ENCODE measurements at places on chromosomes 7 and 10.

DNA sequence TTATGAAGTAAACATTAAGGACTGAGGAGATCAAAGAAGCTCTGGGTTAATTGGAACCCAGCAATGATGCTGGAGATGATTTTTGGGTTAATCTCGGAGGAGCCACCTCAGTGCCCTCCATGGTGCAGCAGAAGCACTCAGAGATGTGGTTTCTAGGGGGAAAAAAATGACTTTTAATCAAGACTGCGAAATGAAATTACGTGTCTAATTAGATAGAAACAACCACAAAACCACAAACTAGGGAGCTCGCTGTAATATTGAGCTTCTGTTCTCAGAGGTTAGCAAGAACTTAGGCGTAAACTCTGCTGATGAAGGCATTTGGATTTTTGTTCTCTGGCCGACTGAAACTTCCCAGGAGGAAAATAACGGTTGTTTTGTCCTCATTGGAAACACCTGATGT lies 319.0 kb downstream of the GRID1 start:
- DNase-seq: no peak

- DNase-seq: no peak
Measured at GRCh38 chr10:117596706-117597105, 54.2 kb downstream of the EMX2 start.

GRCh38 chr10:96910488-96911395 lies 78.6 kb downstream of the LCOR start:
- no peak for DNase-seq

DNA sequence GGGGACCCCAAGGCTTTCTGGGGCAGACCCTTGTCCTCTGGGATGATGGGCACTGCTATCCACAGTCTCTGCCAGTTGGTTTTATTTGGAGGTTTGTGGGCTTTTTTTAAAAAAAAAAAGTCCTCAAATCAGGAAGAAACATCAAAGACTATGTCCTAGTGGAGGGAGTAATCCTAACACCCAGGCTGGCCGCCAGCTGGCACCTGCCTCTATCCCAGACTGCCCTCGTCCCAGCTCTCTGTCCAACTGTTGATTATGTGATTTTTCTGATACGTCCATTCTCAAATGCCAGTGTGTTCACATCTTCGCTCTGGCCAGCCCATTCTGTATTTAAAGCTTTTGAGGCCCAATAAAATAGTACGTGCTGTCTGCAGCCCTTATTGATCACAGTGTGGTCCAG lies 61.0 kb upstream of the LRRC4 start:
- no peak for DNase-seq

DNA sequence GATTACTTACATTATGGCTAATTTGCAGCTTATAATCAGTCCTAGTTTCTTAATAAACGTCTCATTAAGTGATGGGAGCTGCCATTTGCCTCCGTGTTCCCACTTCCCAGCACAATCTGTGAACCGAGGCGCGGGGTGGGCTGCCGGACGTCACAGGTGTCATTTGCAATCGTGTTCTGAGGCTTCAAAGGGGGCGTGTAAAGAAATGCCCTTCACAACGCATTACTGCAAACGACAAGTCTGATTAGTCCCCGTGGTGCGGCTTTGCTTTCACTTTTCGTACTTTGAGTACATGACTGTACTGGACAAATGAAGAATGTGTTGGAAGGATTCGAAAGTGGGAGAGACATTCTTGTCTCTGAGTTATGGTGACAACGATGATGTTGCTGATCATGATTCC lies 614.2 kb upstream of the ADARB2 start:
- DNase-seq: no peak

DNA sequence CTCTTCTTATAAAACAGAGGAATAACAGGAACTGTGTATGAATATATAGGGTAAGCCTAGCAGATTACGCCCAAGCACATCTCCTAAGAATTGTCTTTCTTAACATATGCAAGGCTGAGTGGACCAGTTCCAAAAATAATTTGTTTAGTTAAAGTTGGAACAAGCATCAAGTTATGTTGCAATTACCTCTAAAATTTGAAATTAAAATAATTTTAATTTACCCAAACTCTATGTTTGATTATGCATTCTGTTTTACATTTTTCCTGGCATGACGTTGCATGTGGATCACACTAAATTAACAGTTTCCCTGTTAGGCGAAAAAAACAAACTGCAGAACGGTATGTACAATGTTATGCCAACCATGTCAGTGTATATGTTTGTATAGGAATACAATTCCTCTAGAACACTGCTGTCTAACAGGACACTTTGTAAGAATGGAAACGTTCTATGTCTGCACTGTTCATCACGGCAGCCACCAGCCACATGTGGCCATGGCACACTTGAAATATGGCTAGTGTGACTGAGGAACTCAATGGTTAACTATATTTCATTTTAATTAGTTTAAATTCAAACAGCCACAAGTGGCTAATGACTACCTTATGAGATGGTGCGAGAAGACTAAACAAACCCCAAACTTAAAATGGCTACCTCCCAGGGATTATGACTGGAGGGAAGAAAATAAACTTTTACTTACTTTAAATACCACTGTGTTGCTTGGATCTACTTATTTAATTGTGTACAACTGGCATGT lies 281.1 kb upstream of the KLF14 start:
- DNase-seq: no peak

- DNase-seq: no peak
Measured at GRCh38 chr7:2941216-2941859, 97.2 kb upstream of the GNA12 start.

DNA sequence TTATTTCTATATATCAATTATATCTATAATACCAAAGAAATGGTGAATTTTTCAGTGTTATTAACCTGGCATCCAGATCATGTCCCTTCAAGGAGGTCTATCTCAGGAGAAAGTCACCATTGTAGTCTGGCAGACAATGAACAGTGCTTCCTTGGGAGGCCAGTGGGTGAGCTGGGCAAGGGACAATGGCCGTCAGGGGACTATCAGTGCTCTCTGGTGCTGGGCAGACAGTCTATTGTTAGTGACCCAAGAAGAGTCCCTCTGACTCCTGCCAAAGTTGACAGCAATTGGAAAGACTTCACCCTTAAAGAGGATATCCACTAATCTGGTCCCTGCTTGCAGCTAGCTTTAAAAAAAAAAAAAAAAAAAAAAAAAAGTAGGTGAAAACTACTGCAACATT lies 7.1 kb downstream of the JAZF1 start:
- no peak for DNase-seq

GRCh38 chr7:8152489-8153192 lies 109.3 kb downstream of the ICA1 start:
- no peak for DNase-seq

- DNase-seq: no peak
Measured at GRCh38 chr7:40541336-40541735, 406.5 kb downstream of the SUGCT start.

- no peak for DNase-seq
Measured at GRCh38 chr10:70487824-70488223, 9.3 kb downstream of the PALD1 start.

- DNase-seq: no peak
Measured at GRCh38 chr10:16867990-16868389, 50.8 kb upstream of the RSU1 start.

GRCh38 chr7:40760987-40761386 lies 626.2 kb downstream of the SUGCT start:
- DNase-seq: no peak

GRCh38 chr10:63583909-63584724 lies 62.9 kb downstream of the REEP3 start:
- DNase-seq: peak; percentile 46

DNA sequence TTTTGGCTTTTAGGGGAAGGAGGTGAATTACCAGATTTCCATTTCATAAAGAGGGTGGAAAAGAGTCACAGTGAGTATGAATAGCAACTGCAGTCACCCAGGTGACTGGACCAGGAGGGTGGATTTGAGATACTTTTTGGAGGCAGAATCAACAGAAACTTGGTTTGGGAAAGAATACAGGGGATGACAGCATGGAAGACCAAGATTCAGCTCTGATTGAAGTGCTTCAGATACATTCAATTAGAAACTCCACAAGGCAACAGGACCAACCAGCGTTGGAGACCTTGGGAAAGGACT lies 83.0 kb downstream of the SGMS1 start:
- DNase-seq: no peak

DNA sequence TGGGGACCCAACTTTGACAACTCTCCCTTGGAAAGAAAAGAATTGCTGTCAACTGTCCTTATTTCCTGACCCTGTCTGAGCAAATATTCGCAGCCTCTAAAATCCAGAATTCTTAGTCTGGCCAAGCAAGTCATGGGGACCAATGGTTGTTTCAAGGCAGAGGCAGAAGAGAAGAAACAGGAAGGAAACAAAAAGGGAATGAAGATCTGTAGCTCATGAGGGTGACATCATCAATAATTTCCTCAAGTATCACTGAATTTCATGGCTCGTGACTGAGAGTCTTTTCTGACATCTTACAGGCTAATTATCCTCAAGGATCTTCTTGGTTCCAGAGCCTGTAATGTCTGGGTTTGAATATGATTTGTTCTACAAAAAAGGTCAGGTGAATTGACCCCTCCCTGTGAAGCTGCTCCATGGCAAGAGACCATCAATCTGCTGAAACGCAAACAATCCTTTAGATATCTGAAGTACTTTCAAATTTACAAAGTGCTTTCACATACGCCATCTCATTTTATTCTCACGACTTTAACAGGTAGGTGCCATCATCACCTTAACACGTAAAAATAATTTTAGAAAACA lies 5.8 kb downstream of the CDK6 start:
- DNase-seq: no peak

GRCh38 chr10:125084614-125085257 lies 75.6 kb downstream of the CTBP2 start:
- peak; percentile 29 for DNase-seq

DNA sequence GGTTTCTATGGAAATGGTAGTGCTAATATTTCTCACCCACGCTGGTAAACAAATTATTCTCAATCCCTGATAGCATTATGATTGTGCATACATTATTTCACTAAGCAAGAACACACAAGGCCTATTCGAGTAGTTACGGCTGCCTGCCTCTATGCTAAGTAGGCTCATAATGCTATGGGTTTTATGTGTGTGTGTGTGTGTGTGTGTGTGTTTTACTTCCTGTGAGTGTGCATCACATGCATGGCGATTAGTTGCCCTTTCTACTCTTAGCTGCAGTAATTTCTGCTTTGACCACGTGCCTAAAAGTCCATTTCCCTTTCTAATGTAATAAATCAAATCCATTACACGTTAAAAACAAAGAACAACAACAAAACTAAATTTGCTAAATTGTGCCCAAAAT lies 117.0 kb downstream of the CHCHD3 start:
- no peak for DNase-seq

GRCh38 chr7:151394076-151395035 lies 15.5 kb downstream of the WDR86 start:
- no peak for DNase-seq

DNA sequence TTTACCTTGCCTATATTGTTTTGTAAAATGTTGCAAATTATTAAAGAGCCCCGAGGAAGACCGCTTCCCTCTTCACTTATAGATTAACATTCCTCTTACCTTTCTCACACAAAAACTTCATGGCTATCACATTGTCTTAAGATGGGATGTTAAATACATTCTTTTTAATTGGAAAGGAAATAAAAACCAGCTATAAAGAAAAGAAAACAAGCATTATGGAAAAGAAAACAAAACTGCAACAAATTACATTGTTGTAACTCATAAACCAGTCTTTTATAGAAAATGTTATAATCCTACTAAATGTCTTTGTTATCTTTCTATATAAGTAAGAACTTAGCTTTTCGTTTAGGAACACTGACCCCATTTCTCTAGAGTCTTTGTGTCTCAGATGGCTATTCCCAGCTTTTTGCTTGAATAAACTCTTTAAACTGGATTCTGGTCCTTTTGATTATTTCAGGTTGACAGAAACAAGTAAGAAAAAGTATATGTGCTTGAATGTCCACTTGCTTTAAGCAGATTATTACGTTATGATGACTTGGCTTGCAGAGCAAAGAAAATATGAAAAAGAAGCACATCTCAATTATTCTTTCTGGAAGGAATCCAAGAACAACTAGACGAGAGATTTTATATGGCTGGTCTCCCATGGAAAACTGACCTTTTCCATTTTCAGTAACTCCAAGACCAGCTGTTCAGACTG lies 128.2 kb downstream of the AKR1D1 start:
- peak; percentile 67 for DNase-seq

DNA sequence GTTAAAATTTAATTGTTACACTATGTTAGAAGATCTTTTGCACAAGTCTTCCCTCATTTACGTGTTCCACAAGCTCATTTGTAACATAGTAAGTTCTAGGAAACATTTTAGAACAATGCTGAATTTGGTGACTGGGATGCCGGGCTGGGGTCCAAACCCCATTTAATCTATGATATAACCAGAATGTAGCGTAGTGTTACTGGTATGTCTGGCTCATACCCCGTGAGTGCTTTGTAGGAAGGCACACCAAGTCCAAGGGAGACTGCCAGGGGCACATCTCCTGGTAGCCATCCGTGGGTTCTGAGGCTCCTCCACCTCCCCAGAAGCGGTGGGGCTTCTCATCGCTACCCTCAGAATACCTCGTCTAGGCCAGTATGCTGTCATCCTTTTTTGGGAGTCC lies 21.3 kb upstream of the TMEM236 start:
- no peak for DNase-seq

DNA sequence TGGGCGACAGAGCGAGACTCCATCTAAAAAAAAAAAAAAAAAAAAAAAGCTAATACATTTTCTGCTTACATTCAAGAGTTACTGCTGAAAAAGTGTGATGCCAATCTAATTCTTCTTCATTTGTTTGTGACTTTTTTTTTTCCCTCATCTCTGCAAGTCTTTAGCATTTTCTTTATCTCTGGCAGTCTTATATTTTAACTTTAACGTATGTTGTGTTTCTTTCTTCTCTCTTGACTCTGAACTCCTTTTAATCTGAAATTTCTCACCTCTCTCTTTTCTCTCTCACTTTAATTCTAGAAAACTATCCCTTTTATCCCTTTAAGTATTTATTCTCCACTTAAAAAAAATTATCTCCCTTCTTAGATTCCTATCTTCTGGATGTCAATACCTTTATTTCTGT lies 146.5 kb downstream of the JMJD1C start:
- DNase-seq: no peak

DNA sequence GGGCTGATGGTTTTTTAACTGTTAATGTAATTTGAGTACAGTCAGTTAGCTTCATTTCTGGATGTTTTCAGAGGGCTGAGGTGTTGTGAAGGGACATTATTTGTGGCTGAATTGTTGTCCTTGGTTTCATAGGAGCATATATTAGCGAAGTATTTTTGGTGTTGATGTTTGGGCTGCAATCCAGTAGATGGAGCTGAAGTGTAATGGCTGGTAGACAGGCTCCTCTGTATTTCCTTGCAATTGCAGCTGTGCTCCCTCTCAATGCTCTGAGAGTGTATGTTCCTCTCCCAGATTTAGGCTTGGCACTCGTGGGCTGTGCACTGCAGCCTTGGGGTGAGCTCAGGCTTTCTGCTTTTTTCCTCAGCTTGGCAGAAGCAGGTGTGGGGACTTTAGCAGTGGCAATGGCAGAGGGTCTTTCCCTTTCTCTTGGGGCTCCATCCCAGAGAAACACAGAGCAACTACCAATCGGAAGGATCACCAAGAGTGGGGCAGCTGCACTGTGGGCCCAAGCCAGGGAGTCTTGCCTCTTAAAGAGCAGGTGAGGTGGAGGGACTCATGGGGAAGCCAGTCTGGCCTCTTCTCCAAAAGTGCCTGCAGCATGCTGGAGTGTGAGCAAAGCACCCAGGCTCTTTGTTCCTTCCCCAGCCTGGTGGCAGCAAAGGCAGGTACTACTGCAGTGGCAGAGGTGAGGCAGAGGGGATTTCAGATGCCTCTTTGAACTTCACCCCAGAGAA lies 544.4 kb downstream of the SH2D4B start:
- no peak for DNase-seq

GRCh38 chr10:31974434-31975124 lies 45.9 kb upstream of the ARHGAP12 start:
- DNase-seq: no peak
